ENCODE measurements at places on chromosomes 3 and 15.

DNA sequence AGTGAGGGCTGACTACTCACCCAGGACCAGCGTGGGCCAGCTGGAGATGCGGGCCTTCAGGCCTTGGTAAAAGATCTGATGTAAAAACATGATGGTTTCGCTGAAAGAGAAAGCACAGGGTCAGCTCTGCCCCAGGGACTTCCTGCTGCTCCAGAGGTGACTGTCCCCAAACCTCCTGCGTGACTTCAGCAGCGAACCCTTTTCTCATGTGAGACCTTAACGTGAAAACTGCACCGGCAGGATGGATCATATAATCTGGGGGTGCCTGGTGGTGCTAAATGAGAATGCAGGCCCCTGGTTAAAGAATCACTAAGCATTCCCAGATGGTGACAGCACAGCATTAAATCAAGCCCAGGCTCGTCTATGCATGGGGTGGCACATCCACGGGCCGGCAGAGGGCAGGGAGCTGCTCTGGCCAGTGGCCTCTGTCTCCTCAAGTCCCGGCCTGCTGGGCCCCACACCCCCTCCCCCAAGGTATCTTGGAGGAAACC, 55.4 kb downstream of the RASGRF1 start:
- DNase-seq = no peak

DNA sequence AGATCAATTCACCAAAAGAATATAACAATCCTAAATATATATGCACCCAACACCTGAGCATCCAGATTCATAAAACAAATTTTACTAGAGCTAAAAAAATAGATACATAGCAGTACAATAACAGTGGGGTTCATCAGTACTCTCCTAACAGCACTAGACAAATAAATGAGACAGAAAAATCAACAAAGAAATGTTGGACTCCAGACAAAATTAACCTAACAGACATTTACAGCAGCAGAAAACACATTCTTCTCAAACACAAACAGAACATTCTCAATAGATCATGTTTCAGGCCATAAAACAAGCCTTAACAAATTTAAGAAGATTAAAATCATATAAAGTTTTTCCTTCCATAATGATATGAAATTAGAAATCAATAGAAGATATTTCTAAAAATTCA, 124.8 kb upstream of the NECTIN3 start:
- DNase-seq = no peak

DNA sequence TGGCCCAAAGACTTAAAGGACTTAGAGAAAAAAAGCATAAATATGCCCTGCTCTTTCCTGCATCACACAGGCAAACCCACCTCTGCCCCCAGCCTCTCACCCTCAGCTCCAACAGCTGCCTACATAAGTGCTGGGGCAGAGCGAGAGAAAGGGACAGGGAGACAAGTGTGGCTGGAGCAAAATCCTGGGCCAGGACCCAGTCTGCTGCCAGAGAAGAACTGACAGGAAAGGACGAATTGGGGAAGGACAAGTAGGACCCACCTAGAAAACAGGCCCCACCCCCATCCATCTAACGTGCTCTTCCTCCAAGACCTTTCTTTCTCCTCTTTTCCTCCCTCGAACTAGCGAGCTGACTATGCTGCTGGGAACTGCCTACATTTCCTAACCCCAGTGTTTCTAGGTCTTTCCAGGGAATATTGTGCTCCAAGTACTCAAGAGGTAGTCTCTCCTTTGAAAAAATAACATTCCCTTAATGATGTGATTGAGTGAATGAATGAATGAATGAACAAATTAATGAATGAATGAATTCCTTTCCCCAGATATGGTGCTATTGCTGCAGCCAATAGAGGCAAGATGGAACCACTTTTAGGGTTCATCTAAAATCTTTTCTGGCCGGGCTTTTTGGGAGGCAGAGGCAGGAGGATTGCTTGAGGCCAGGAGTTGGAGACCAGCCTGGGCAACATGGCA, 18.4 kb downstream of the IGDCC4 start:
- no peak for DNase-seq

- DNase-seq = no peak
Measured at GRCh38 chr3:32584660-32585059, 14.0 kb upstream of the DYNC1LI1 start.

GRCh38 chr15:98616397-98616796, 31.9 kb upstream of the IGF1R start:
- DNase-seq = no peak

GRCh38 chr3:13307041-13307440, 113.1 kb downstream of the NUP210 start:
- no peak for DNase-seq

- no peak for DNase-seq
Measured at GRCh38 chr3:42668413-42668760, 14.9 kb downstream of the ZBTB47 start.

GRCh38 chr3:96236522-96236921, 577.9 kb upstream of the EPHA6 start:
- DNase-seq = no peak

DNA sequence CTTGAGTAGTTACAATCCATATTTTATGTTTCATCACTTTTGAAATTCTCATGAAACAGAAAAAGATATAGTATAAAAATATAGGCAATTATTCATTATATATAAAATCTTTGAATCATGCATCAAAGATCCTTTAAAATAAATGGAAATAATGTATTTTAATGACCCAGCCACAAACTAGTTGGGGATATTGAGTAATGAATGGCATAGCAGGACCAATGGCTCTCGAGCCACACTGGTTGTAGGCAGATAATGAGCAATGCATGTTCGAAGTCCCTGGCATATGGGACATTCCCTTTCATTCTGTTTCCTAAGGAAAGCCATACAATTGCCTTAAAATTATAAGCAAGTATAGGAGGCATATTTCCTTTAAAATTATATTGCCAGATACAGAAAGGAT, 107.4 kb upstream of the IL12A start:
- DNase-seq = no peak

- no peak for DNase-seq
Measured at GRCh38 chr3:143668924-143669790, 179.1 kb downstream of the SLC9A9 start.

DNA sequence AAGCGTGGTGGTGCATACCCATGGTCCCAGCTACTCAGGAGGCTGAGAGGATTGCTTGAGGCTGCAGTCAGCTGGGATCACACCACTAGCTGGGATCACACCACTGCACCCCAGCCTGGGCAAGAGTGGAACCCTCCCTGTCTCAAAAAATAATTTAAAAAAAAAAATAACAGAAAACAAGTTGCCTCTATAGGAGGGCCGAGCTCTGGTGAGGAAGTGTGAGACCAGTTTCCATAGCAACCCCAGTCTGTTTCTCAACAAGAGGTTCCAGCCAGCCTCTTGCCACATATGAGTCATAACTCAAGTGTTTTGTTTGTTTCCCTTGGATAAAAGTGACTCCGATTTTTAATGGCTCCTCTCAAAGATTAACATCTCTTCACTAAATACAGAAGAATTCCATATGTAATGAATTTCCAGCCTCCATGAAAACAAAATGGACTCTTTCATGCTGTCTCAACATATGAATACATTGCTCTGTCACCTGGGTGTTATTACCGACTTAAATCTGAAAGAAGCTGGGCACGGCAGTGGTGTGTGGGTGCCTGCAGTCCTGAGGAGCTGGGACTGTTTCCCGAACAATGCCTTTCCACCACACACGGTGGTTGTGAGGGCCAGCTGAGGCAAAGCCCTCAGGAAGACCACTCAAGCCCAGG, 19.7 kb downstream of the TMEM43 start:
- DNase-seq = no peak

GRCh38 chr3:151969026-151969642, 95.7 kb downstream of the SUCNR1 start:
- no peak for DNase-seq

DNA sequence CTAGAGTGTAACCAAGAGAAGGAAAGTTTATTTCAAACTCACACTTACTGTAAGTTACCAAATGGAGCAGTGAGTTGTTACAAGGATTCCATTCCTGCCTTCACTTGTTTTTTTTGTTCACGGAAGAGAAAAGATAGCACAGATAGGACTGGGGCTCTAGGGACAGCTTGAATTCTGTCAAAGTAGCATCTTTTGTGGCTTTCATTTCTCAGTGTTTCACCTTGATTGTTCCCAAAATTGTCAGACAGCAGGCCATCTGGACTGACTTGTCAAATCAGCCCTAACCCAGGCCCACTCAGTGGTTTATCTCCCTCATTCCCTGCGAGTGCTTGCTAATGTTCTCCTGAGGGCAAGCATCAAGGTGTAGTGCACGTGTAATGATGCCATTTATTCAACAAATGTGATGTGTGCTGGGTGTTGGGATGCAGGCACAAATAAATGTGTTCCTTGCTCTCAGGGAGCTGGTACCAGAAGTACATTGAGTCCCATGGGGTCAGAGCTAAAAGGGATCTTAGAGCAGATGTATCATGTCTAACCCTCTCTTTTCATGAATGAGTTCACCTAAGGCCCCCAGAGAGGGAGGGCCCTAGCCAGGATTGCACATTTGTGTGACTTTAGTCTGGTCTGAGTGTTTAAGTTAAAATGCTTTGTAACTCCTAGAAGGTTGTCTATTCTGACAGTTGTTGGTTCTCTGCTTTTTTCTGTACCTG, 49.1 kb downstream of the PDHB start:
- no peak for DNase-seq

GRCh38 chr15:87145696-87146095, 1066.0 kb downstream of the AGBL1 start:
- no peak for DNase-seq

DNA sequence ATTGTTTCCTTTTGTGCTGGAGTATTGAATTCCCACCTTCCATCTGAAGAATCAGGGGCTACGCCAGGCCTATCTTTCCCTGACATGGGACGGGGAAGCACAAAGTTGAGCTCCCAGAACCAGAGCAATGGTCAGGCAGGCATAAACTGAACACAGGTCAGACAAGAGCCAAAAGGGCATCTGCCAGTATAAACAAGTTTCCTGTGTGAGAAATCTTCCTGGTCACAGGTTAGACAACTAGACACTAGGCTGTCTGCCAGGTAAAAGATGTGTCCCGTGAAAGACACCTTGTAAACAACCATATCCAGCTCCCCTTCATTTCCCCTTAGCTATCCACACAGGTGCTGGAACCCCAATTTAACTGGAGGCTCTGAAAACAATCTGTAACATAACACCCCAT, 44.0 kb upstream of the CD96 start:
- DNase-seq = no peak

- no peak for DNase-seq
Measured at GRCh38 chr3:15198686-15199085, 7.4 kb upstream of the CAPN7 start.

DNA sequence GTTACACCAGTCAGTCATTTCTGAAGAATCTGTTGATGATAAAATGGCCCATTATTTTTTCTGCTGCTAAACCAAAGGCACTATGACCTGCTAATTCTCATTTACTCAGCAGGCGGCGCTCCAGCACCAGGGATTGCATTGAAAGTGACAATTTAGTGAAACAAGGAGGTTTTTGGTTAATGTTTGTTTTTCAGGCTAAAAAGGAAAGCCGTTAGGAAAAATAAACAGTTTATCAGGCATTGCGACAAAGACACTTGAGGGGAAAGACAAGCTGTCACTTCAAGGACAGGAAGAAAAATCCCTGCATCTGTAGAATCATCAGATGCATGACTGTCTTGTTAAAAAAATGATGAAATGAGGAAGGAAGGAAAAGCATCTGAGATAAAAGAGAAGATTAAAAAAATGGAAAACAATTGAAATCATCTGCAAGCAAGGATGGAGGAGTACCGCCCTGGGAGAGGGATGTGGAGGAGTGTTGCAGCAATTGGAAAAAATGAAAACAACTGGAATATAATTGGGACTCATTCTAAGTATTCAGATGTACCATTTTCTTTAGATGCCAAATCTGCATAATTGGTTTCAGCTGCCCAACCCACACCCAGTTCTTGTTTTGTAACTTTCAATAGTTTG, 54.0 kb downstream of the NR1D2 start:
- peak; percentile 28 for DNase-seq

GRCh38 chr3:69244039-69244438, 121.6 kb upstream of the LMOD3 start:
- no peak for DNase-seq

DNA sequence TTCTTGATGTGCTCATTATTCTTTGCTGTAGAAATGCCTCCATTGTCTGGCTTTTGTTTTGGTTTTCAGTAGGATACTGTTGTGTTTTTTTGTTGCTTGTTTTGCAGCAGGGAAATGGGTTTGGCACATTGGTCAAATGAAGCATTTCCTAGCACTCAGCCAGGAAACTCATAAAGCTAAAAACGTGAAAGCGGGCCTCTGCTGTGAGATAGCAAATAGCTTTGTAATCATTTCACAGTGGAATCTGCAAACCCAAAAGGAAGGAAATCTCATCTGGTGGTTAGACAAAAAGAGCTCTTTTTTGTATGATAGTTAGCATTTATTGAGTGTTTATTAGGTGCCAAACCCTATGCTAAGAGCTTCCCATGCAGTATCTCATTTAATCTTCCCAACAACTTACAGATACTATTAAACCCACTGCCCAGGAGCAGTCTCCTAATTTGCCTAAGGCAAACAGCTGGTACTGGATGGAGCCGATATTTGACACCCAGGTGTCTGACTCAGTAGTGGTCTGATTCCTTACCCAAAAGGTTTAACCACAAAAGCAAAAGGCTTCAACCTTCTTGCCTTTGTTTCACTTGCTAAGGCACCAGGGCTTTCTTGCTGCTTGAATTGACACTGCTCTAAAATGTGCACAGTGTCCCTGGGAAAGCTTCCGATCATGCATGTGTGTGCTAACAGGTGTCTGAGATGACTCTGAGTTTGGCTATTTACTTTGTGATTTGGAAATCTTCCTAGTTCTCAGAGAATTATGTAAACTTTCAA, 527.9 kb upstream of the MDFIC2 start:
- DNase-seq = no peak

GRCh38 chr3:114794894-114795630, 352.0 kb downstream of the ZBTB20 start:
- no peak for DNase-seq

GRCh38 chr15:66483131-66483566, 14.4 kb downstream of the SNAPC5 start:
- DNase-seq = no peak

- DNase-seq = no peak
Measured at GRCh38 chr3:152623286-152623911, 211.5 kb upstream of the P2RY1 start.

DNA sequence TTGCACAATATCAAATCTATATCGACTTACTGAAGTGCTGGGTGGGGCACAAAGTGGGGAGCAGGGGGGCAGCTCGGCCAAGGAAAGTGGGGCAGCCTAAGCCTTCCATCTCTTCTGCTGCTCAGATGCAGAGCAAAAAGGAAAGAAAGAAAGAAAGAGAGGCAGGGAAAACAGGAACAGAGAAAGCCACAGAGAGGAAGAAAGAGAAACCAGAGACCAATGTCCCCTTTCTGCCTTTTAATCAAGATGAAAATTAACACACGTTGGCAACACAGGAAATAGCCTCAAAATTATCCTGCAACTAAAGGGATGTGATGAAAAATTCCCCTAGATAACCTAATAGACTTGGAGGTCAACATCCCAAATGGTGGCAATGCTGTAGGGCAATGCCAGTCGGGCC, 72.2 kb upstream of the RAD18 start:
- no peak for DNase-seq

GRCh38 chr3:170689296-170689829, 103.5 kb upstream of the SLC7A14 start:
- DNase-seq = no peak

- no peak for DNase-seq
Measured at GRCh38 chr3:119413603-119414280, 49.7 kb downstream of the TMEM39A start.

Data from stimulated activated CD4-positive, alpha-beta T cell treated with anti-CD3 and anti-CD28 coated beads, Interleukin-12 subunit alpha, Interleukin-12 subunit beta, amount 100 ng/mL, for 24 hours (primary cell).